ENCODE measurements at places on chromosomes 2 and 18. TPM values are rescaled to one million over a fixed set of nuclear protein-coding genes. Genes with fewer than 3 reads are reported as not detected.

The CTDSP1 gene
- total RNA-seq: 69.6 TPM

The SLC9A2 gene
- total RNA-seq: 13.4 TPM

The CNRIP1 gene
- total RNA-seq: not detected

The PLGLB2 gene
- 1.9 TPM for total RNA-seq

The NEU2 gene
- total RNA-seq: not detected

The REG3G gene
- not detected for total RNA-seq

The KCNJ13 gene
- not detected for total RNA-seq

The ARHGAP15 gene
- total RNA-seq: not detected

The SERPINB10 gene
- total RNA-seq: not detected

The ICA1L gene
- 0.20 TPM for total RNA-seq

The POTEC gene
- not detected for total RNA-seq

The TMEM163 gene
- total RNA-seq: 2.4 TPM

Data from PC-9 (cell line).